ENCODE measurements at places on chromosomes 12 and 14.

- no peak for DNase-seq
Measured at GRCh38 chr14:49463146-49463545, 123.0 kb downstream of the RPS29 start.

DNA sequence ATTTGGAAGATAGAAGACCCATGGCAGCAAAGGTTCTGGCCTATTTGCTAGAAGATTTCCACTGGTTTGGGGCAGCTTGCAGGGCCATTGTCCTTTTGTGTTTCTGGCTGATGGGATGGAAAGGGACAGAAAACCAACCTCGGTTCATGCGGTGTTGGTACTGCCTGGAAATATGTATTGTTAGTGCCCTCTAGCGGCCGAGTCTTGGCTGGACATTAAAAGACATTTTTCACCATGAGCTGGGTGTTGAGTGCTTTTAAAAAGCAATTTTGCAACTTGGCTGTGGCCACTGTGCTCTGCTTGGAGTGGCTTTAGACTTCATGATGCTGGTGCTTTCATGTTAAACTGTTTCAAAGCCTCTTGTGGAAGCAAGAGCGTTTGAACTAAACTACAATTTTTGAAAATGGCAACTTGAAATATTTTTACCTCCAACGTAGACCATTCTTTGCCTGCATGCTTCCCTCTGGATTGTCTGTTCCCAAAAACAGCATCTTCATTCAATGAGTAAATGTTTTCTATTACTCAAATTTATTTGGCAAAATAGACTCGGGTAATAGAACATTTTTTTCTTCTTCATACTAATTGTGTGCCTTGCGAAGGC lies 102.7 kb upstream of the TBX5 start:
- DNase-seq, result no peak

DNA sequence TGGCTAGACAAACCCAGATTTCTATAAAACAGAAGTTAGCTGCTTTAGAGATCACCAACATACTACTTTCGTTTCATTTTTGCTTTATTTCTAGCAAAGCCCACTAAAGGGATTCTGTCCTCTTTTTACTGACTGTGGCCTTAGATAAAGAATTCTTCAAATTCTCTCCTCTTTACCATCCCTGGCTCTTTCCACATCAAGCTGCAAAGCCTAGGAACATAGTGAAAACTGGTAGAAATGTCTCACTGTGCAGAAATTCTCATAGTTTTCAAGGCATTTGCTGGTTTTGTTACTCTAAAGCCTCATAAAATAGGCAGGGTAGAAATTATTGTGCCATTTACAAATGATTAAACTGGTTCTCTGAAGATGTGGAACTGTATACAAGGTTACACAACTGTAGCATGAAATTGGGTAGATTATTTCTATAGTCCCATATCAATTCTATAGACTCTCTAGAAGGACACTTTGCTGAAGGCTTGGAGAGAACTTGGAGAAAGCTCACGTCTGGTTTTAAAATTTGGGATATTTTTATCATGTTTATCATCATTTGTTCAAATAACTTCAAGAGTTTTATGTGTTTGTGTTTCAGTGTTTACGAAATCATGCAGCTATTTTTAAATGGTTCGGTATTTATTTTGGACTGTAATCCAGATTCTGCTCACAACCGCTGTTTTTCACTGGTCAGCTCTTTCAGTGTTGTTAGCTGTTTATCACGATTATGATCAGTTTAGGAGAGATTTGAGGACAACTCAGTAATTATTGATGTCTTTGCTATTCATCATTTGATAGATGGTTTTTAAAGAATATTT lies 36.7 kb upstream of the CSRP2 start:
- DNase-seq, result no peak

GRCh38 chr12:45994736-45995135 lies 4.4 kb upstream of the SCAF11 start:
- DNase-seq, result no peak

DNA sequence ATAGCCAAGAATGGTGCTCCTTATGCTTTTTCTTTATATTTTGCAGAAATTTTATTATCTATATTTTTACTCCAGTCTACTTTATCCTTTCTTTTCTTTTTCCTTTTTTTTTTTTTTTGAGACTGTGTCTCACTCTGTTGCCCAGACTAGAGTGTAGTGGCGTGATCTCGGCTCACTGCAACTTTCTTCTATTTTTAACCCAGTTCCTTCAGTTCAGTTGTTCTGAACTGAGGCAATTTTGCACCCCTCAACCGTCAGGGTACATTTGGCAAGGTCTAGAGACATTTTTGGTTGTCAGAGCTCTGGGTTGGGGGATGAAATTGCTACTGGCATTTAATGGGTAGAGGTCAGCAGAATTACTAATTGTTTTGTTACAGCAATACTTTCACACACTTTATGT lies 75.7 kb downstream of the DIP2B start:
- no peak for DNase-seq

DNA sequence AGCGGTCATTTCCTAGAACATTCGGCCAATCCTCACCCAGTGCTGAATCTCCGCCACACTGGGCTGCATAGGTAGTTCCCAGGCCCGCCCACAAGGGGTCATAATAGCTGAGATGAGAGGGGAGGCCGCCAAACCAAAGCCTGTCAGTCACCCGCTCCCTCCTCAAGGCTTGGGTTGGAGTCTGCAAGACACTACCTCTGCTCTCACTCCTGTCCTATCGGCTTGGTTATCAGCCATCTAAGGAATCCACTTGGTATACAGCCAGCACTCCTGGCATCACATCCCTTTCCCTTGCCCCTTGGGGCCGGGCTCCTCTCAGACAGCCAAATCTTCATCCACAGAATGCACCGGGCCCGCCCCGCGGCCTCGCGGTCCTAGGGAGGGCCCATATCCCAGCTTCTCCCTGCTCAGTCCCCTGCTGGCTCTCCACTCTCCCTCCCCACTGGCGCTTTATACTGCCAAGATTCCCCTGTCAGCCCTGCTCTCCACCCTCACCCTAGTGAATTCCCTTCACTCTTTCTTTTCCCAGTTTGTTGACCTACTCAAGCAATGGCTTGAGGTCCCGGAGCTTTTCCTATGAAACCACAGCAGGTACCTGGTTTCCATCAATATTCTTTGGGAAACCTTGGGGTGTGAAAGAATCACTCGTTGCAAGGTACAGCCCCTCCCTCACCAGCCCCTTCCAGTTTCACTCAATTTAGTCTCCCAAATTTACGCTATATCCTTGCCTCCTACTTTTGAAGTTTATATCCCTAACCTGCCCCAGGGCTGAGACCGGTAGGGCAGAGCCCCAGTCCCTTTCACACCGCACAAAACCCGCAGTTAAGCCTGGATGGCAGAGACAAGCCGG lies 1.4 kb downstream of the IFFO1 start:
- DNase-seq, result no peak

DNA sequence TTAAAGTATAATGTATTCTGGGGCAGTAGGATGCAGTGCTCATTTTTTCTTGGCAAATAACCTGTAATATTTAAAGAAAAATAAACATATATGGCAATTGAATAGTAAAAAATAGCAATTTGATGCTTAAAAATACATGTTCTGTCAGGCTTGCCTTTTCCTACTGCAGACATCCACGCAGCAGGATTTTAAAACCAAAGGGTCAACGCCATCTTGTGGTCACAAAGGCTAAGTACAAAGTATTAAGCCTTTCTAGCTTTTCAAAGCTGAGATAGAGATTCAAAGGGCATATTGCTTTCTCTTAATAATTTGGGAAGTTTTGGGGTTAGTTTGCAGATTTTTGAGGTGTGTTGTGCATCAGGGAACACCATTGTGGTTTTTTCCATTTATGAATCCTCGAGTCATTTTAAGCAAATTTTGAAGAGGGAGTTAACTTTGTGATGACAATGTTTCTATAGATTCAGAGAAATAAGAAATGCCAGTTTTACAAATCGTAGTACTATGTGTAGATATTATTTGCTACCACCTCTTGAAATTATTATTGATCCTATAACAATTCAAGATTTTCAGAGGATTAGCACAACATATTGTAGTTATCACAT lies 4.7 kb upstream of the CCER1 start:
- peak; percentile 28 for DNase-seq

- no peak for DNase-seq
Measured at GRCh38 chr12:11771895-11772502, 122.5 kb downstream of the ETV6 start.

DNA sequence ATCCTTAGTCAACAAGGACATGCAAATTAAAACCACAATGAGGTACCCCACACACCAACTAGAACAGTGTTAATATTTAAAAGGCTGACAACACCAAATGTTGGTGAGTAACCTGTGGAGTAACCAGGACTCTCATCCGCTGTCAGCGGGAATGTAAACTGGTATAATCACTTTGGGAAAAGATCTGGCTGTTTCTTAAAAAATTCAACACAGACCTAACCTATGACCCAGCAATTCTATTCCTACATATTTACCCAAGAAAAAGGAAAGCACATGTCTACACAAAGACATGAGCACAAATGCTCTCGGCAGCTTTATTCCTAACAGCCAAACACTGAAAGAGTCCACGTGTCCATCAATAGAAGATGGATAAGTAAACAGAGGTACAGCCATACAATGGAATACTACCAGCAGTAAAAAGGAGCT lies 26.6 kb downstream of the NRDE2 start:
- DNase-seq, result no peak

- DNase-seq, result no peak
Measured at GRCh38 chr14:76235628-76236027, 83.9 kb downstream of the GPATCH2L start.

DNA sequence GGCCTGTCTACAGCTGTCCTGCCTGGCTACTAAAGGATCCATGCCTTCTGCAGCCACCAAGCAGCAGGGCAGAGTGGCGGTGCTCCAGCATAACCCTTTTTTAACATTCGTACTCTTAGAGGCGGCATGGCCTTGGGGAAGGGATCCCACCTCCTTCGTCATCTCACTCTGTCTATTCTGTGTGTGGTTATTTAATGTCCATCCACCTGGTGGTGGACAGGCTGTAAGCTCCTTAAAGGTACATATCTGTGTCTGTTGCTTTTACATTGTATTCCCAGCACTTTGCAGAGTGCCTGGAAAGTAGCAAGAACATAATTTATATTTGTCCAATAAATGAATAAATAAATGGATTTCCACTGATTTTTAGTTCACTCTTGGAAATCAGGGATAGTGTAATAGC lies 15.7 kb upstream of the ACOT1 start:
- DNase-seq, result no peak

DNA sequence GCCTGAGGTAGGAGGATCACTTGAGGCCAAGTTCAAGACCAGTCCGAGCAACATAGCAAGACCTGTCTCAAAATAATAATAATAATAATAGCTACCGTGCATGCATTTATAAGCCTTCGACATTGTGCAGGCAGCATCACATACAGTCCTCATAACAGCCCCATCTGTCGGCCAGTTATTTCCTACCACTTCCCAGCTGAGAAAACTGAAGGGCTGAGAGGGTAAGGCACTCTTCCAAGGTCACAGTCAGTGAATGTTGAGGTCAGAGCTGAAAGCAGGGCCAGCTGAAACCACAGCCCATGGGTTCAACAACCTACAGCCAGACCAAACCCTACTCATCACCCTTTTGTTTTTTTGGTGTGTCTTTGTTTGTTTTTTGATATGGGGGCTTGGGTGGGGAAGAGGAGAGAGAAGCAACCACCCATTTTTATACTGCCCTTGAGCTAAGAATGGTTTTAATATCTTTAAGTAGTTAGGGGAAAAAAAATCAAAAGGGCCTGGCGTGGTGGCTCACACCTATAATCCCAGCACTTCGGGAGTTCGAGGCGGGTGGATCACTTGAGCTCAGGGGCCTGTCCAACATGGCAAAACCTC lies 16.8 kb upstream of the ITPK1 start:
- DNase-seq, result no peak

DNA sequence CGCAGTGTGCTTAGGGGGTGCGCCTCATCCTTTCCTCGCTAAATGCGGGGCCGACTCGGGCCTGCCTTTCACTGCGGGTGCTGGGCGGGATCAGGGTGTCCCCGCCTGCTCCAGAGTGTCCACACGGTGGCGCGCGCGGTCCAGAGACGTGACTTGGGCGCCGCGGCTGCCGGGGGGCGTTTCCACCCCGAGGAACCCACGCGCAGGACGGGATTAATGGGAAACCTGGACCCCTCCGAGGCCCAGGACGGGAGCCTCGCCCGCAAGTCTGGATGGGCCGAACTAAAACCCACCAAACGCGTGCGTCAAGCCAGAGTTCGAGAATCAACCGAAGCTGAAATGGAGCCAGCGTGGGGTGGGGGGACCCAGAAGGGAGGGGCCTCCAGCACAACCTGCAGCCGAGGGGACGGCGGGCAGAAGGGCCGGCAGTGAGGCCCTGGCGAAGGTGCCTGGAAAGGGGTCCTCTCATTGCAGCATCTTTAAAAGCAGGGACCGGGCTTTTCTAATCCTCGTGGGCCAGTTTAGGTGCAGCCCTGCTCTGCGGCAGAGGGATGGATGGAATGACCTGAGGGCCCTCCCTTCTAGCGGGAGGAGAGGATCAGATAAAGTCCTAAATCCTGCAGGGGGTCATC lies 93.3 kb downstream of the NINJ2 start:
- peak; percentile 62 for DNase-seq

DNA sequence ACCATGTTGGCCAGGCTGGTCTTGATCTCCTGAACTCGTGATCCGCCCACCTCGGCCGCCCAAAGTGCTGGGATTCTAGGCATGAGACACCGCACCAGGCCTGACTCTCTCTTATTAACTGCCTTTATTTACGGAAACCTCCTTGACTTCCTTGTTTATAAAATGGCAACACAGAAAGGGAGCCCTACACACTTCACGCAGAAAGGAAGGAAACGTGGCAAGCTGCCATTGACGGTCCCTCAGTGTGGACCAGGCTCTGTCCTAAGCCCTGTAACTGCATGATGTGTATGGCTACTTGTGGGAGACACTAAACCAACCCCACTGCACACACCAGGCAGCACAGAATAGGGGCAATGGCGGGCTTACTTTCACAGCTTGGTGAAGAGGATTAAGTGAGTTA lies 11.7 kb downstream of the CINP start:
- no peak for DNase-seq

- no peak for DNase-seq
Measured at GRCh38 chr14:31881531-31882310, 195.4 kb upstream of the ARHGAP5 start.

GRCh38 chr12:45254254-45254653 lies 38.4 kb downstream of the ANO6 start:
- DNase-seq, result no peak

- peak; percentile 91 for DNase-seq
Measured at GRCh38 chr12:122517877-122518276, 8.9 kb downstream of the RSRC2 start.

DNA sequence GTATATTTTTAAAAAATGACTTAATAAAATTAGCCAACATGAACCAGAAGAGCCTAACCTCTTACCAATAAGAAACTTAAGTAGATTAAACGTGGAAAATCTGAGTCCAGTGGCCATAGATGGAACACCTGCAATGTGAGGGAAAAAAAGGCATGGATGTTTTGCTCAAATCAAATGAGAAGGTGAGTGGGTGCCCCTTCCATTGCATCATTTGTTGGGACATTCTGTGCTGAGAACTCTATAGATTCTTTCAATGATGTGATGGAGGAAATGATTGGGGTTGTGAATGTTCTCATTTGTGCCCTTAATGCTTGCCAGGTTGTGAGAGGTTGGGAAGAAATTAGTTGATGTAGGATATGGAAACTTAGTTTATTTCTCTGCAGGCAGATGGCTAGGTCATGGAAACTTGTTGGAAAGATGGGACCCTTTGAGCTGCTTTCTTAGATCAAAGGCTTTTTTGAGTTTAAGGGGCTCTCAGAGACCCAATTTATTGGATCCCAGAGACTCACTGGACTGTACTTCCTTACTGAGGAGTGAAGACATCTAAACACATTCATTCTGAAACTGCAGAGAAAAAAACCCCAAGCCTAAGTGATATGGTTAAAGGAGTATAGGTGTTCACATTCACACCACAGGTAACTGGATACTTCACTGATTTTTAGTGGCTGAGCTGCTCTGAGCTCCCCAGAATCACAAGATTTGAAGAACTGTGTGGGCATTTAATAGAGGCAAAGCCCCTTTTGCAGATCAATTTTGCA lies 95.9 kb downstream of the DACT1 start:
- DNase-seq, result no peak

- DNase-seq, result no peak
Measured at GRCh38 chr14:77912754-77913556, 113.0 kb downstream of the ADCK1 start.

All from AG09319 (cell line).